ENCODE measurements at places on chromosomes 7 and 10.

- no peak for DNase-seq
These were observed 105.5 kb downstream of the ACTR3B start for GRCh38 chr7:152865011-152865410.

DNA sequence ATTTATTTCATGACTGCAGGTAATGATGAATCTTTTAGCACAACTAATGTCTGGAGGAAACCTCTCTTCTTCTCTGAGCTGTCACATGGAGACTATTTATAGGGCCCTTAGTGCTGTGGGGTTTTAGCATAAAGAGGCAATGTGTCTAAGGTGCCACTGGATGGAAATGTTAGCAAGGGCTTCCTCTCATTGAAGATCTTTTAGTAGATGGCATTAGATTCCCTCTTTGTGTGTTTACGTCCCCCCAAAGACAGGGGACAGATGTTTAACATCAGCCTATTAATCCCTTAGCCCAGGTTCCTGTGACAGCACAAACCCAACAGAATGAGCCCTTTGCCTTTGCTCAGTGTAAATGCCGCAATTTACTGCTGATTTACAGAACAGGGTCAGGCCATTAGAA lies 208.6 kb downstream of the SKAP2 start:
- no peak for DNase-seq

- DNase-seq, result no peak
These were observed 75.5 kb downstream of the HIPK2 start for GRCh38 chr7:139702313-139702731.

DNA sequence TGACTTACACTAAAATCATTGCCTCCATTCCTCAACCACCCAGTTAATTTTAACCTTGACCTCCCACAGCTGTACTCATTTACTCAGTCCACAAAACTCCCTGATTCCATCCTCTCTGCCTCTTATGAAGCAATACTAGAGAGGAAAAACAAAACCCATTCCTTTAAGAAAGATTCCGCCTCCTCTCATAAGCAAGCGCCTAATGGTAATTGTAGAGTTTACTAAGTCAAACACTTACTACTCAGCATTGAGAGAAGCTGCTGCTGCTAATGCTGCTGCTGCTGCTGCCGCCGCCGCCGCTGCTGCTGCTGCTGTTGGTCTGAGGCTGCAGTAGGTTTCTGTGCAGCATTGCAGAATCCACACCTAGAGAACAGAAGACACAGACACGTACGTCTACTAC lies 2.1 kb upstream of the ADD3 start:
- no peak for DNase-seq

- DNase-seq, result peak; percentile 81
These were observed 22.7 kb downstream of the HOXA1 start for GRCh38 chr7:27073076-27073475.

DNA sequence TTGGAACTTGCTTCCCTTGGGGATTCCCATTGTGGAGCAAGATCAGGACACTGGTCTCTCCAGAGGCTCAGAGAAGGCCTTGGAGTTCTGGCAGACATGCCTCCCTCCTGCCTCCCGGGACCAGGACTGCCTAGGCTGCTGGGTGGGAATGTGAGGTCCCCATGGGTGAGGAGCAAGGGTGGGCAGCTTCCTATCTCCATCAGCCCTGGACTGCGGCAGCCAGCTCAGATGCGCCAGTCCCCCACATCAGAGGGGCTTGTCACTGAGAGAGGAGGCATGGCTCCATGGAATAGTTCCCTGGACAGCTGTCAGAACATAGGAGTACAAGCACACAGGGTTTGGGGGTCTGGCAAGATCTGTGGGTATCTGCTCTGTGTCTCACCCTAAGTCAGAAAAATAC lies 17.3 kb downstream of the GPR26 start:
- DNase-seq, result no peak

- DNase-seq, result no peak
These were observed 8.3 kb downstream of the PI4K2A start for GRCh38 chr10:97648562-97649404.

GRCh38 chr7:1192171-1192676 lies 32.2 kb upstream of the ZFAND2A start:
- DNase-seq, result no peak

GRCh38 chr7:112103246-112103645 lies 103.0 kb downstream of the DOCK4 start:
- DNase-seq, result no peak

GRCh38 chr10:124222318-124222987 lies 129.1 kb upstream of the CHST15 start:
- DNase-seq, result no peak

DNA sequence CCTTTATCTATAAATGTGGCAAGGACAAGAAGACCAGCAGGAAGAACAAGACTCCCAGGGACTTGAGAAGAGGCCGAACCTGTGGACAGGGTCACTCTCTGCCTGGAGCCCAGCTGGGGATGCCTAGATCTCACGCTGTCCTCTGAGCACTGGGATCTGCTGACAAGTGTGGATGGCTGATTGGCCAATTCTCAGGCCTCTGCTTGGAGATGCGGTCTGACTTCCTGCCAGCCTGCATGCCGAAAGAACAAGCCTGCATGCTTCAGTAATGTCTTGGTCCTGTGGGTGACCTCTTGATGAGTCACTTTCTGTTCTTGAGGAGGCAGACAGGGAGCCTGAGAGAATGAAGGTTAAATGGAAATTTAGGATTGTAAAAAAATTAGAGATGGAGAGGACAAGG lies 84.7 kb downstream of the TMEM178B start:
- no peak for DNase-seq

DNA sequence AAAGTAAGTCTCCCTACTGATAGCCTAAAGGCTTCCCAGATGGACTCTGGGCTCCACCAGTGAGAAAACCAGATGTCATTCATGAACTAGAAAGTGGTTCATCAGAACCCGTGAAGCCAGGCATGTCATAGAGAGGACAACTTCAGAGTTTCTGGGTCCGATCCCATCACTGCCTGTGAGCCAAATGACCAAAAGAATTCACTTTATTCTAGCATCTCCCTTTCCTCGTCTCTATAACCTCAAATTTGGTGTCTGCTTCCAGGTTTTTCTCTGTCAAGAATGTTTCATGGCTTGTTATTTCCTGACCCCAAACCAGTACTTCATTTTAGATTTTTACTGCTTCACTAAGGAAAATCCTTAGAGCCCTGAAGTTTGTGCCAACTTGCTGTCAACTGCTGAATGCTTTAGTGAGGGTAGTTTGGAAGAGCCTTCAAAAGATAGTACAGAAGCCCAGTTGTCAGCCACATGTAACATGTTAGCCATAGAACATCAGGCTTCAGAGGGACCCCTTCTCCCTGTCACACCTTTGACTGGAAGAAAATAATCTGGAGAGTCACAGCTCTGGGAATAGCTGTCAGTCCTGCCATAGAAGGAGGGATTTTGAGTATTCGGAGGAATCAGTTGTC lies 34.0 kb downstream of the ITGB8 start:
- DNase-seq, result no peak

GRCh38 chr7:139727151-139727705 lies 50.6 kb downstream of the HIPK2 start:
- DNase-seq, result no peak

DNA sequence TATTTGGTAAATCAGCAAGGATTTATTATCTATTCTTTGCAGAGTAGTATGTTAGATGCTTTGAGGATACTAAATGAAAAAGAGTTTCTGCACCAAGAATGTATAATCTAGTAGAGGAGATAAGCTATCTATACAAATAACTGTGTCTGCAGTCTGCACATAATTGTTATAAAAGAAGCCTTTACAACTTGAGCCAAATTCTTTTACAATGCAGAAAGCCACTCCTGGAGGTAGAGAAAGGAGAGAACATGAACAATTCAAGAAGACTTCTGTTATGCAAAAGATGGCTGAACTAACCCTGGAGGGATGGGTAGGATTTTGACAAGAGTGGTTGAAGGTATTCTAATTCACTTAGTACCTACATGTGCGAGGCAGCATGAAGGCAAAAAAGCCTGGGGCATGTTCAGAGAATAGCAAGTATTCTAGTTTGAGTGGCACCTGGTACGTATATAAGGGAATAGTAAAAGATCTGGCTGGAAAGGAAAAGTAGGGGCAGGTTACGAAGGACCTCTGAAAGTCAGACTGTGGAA lies 251.1 kb upstream of the KAT6B start:
- no peak for DNase-seq

GRCh38 chr10:92153-92552 lies 43.1 kb upstream of the TUBB8 start:
- DNase-seq, result no peak

GRCh38 chr10:73641328-73642060 lies at the start of gene MYOZ1:
Gene MYOZ1, minus strand, starts transcription at chr10:73641474. Its CDS starts 1,457 bp downstream, at chr10:73640017.
- no peak for DNase-seq

- DNase-seq, result no peak
These were observed 163.6 kb downstream of the GRM8 start for GRCh38 chr7:127089146-127089545.

GRCh38 chr7:2169923-2170575 lies 62.7 kb downstream of the MAD1L1 start:
- DNase-seq, result no peak

- no peak for DNase-seq
These were observed 694 bp downstream of the RBM20 start for GRCh38 chr10:110644598-110645462.

- no peak for DNase-seq
These were observed 154.7 kb upstream of the TMEM106B start for GRCh38 chr7:12056381-12056780.

DNA sequence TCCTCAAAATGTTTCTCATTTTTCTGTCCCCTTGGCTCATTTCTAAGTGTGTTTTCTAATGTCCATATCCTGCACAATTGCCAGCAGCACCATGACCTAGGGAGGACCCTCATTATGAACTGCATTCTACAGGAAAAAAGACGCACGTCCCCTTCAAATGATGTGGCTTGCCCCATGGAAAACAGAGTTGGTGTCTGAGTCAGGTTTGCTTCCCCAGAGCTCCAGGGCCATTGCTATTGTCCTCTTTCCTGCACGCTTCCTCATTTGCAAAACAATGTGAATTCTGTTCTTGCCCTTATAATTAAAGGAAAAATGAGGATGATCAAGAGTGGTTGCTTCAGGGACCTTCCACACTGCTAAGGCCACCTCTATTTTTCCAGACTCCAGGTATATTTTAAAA lies 14.7 kb upstream of the ASB4 start:
- DNase-seq, result no peak

DNA sequence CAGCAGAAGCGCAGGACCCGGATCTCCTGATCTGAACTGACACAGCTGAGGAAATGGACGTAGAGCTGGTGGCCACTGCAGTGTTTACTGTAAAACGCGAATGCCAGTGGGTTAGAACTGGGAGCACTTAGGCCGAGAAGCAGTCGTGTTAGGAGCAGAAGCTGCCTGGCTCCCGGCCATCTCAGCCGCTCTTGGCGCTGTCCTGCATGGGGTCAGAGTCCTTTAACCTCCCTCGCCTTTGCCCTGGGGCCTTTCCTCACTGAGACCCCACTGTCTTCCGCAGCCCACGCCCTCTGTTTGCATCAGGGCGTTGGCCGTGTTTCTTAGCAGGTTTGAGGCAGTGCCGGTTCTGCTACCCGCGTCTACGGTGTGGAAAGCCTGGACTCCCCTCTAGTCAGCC lies 24.6 kb downstream of the DYNC2I1 start:
- no peak for DNase-seq

DNA sequence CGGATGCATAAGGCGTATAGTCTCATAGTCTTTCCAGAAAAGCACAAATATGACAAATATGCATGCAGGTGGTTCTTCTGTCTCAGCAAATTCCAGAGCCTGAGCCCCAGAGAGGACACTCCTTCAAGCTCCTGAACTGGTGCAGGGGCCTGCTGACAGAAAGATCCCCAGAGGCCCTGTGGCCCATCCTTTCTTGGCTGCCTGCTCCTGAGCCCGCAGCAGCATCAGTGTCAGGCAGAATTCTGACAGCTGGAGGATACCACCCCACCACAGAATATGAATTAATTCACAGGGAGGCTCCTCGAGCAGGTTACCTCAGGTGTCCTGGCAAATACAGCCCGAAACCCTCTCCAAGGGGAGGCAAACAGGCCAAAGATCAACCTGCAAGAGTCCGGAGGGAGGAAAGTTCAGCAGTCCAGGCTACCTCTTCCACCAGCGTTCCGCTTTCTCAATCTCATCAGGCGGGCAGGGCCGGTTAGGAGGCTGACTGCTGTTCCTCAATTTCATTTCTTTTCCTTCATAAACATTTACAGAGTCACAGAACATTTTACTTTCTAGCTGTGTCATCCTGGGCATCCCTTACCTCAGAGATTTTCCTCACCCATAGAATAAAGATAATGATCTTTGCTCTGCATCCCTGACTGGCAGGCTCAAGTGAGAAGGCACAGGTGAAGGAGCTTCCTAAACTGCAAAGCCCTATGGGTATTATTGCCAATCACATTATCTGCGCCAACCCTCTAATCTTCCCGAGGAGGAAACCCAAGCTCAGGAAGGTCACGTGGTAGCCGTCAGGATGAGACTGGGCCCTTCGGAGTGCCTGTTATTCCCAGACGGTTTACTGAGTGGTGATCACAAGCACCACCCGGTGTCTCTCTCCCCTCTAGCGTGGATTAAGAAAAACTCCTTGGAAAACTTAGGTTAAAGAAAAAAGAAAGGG lies 1.4 kb downstream of the DNAJB12 start:
- DNase-seq, result no peak

DNA sequence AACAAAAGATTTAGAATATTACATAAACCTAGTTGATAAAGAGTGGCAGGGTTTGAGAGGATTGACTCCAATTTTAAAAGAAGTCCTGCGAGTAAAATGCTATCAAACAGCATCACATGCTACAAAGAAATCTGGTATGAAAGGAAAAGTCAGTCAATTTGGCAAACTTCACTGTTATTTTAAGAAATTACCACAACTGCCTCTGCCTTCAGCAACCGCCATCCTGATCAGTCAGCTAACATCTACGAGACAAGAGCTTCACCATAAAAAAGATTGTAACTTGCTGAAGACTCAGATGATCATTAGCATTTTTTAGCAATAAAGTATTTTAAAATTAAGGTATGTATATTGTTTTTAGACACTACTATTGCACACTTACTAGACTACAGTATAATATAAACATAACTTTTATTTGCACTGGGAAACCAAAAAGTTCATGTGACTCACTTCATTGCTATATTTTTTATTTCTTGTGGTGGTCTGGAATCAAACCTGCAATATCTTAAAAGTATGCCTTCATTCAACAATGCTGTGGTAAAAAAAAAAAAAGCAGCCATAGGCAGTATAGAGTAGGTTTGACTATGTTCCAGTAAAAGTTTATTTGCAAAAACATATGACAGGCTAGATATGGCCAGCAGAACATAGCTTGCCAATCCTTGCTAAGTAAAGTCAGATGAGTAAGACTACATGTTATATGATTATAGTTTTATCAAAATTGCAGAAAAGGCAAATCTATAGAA lies 74.4 kb downstream of the GLCCI1 start:
- DNase-seq, result no peak

- no peak for DNase-seq
These were observed 25.5 kb upstream of the C10orf105 start for GRCh38 chr10:71744897-71745663.

- DNase-seq, result no peak
These were observed 606.2 kb downstream of the PCDH15 start for GRCh38 chr10:54194806-54195205.

Measured in NCI-H2081 treated with DMSO at 0.1 percent for 48 hours (cell line).